Fibroblast of the conjunctiva (primary cell): ENCODE measurements at places on chromosomes 6 and 20.
A peak's percentile ranks its signal among the peaks of the same experiment; 100 is the strongest.

- no peak for DNase-seq
Measured at GRCh38 chr20:17809362-17810061, 109.7 kb downstream of the BANF2 start.

DNA sequence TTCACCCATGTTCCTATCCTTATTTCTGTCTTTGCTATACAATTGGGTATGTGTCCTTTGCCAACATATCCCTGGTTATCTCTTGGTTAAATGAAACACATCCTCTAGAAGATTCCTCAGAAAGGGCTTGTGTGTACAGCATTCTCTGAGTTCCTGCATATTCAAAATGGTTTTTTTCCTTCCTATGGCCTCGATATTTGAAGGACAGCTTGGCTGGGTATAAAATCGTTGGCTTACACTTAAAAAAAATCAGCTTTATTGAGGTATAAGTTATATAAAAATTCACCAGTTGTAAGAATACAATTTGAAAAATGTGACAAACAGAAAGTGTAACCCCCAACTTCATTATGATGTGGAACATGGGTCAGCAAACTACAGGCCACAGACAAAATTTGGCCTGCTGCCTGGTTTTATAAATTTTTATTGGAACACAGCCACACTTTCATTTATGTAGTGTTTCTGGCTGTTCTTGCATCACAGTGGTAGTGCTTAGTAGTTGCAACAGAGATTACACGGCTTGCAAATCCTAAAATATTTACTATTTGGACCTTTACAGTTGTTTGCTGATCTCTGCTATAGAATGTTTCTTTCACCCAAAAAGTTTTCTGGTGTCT, 16.7 kb downstream of the PCMT1 start:
- peak; percentile 86 for DNase-seq

DNA sequence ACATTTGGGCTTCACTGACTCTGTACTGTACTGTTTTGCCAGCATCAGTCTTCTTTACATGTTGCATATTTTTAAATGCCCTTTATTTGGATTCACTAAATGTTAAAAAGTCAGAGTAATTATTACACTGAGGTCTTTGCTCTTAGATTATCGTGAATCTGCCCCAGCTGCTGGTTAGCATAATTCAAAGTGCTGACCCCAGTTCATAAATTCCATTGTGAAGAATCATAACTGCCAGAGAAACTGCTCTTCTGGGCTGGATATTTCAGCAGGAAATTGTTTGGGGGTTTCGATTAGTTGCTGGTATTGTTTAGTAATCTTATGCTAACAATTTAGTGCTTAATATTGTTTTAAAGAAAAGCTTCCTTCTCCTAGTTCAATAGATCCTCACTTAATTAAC, 682.1 kb upstream of the MAP3K7 start:
- no peak for DNase-seq

- DNase-seq = no peak
Measured at GRCh38 chr6:108839083-108839642, 9.1 kb upstream of the ARMC2 start.

DNA sequence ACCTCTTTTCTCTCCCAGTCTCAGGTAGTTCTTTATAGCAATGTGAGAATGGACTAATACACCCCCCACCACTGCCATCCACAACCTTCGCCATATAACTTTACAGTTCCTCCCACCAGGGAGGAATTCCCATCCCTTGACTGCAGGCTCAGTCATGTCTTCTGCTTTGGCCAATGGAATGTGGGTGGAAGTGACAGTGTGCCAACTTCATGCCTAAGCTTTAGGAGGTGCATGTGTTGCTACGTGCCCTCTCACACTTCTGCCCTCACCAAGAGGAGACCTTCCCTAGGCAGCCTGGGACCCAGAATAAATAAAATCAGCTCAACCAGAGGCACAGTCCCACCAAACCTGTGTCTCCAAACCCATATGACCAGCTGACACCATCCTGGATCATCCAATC, 33.0 kb upstream of the LRRN4 start:
- no peak for DNase-seq

DNA sequence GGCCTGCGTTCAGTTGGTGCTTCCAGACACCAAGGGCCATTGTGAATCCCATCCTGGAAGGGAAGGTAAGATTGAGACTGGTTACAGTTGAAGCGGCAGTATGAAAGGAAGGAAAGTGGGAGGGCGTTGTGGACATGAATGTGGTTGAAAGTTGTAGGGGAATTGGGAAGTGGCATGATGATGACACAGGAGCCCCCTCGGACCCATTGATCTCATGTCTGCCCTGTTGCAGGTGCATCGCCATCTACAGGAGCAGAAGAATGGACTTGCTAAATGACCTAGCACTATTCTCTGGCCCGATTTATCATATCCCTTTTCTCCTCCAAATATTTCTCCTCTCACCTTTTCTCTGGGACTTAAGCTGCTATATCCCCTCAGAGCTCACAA, 5.5 kb downstream of the HLA-DQA1 start:
- DNase-seq = no peak
